Endodermal cell (in vitro differentiated cells): ENCODE measurements at places on chromosomes 3 and 15. TPM values are rescaled to one million over a fixed set of nuclear protein-coding genes. Genes with fewer than 3 reads are reported as not detected.
A peak's percentile ranks its signal among the peaks of the same experiment; 100 is the strongest.

GRCh38 chr15:82540984-82541431 is 751 bp upstream of the RPS17 start:
- DNase-seq, result peak; percentile 76
- H3K27ac ChIP-seq, result peak overlapping the region; percentile 65
- H3K36me3 ChIP-seq, result peaks cover 36% of the 10 kb centered on the region
- peak overlapping the region; percentile 98 for H3K4me3 ChIP-seq
- H3K4me1 ChIP-seq, result peaks cover 5% of the 10 kb centered on the region

GRCh38 chr15:87498560-87498959 is 758.0 kb downstream of the NTRK3 start:
- H3K27ac ChIP-seq, result no peak overlapping the region
- no peak overlapping the region for H3K4me3 ChIP-seq
- H3K27me3 ChIP-seq, result no peaks in the 10 kb centered on the region
- H3K4me1 ChIP-seq, result no peaks in the 10 kb centered on the region

DNA sequence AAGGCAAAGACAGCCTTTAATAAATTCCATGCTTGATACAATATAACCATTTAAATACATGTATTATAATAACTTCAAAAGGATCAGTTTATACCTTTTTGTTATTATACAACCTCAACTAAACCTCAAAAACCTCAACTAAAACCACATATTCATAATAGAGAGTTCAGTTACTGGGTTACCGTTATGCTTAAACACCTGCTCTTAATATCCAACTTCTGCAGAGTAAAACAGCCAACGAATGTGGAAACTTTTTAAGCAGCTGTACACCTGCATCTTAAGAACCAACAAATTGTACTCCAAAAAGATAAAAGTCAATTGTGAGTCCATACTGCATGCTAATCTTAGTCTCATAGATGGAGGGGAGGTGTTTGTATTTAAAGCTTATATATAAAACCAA is 53.5 kb downstream of the TFDP2 start:
- no peaks in the 10 kb centered on the region for H3K4me1 ChIP-seq

DNA sequence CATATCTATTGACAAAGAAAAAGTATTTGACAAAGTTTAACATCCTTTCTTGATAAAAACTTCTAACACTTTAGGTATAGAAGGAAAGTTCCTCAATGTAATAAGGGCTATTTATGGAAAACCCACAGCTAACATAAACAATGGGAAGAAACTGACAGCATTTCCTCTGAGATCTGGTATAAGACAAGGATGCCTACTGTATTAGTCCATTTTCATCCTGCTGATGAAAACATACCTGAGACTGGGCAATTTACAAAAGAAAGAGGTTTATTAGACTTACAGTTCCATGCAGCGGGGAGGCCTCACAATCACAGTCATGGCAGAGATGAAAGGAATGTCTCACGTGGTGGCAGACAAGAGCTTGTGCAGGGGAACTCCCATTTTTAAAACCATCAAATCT is 17.8 kb upstream of the CLDN1 start:
- H3K27me3 ChIP-seq, result no peaks in the 10 kb centered on the region
- no peak overlapping the region for H3K4me3 ChIP-seq
- no peak overlapping the region for H3K27ac ChIP-seq

- H3K27me3 ChIP-seq, result peaks cover 37% of the 10 kb centered on the region
- DNase-seq, result no peak
- H3K4me1 ChIP-seq, result peaks cover 9% of the 10 kb centered on the region
- no peaks in the 10 kb centered on the region for H3K36me3 ChIP-seq
These were observed 324.0 kb downstream of the UACA start for GRCh38 chr15:70439304-70439877.

DNA sequence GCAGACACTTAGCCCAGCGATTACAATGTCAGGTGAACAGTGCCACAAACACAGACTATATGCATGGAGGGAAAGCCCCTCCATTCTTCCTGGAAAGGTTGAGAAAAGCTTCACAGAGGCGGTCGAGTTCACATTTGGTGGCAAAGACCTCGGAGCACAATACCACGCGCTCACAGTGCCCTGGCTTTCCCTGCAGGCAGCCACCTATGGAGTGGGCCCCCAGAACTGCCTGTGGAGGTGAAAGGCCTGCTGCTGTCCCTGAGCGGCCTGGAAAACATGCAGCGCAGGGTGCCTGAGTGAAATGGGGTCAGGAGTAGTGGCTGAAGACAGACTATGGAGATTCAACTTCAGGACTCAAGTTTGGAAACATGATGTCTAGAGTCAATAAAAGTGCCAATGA is 26.9 kb downstream of the PDIA5 start:
- H3K36me3 ChIP-seq, result peaks cover 83% of the 10 kb centered on the region
- H3K4me1 ChIP-seq, result peaks cover 27% of the 10 kb centered on the region
- H3K27ac ChIP-seq, result no peak overlapping the region
- H3K27me3 ChIP-seq, result no peaks in the 10 kb centered on the region
- peak; percentile 26 for DNase-seq
- H3K4me3 ChIP-seq, result no peak overlapping the region

DNA sequence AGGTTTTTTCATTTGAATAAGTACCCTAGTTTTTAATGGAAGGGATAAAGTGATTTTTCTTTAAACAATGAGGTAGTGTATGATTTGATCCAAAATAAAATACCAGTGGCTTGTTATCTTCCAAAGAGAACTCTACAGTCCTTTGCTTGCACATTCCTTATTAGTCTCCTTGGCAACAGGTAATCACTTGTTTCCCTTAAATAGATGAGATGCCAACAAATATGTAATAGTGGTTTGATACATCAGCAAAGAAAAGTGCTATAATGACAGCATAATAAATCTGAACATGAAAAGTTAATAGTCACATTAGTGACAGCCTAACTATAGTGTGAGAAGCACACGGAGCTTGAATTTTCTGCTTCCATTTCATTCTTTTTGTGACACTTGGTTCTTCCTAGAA is 360.2 kb downstream of the ZNF385D start:
- DNase-seq, result no peak
- no peak overlapping the region for H3K27ac ChIP-seq
- no peak overlapping the region for H3K4me3 ChIP-seq
- no peaks in the 10 kb centered on the region for H3K27me3 ChIP-seq

DUOXA1 gene
- 0.13 to 1.4 TPM (median 0.86 TPM) in 3 replicates for total RNA-seq

ANP32A gene
- 238 to 396 TPM (median 385 TPM) in 3 replicates for total RNA-seq

SPATA12 gene
- 0.18 TPM in 1 of 2 replicates, not detected in the other for total RNA-seq

SPSB4 gene
- total RNA-seq, result 8.2 and 8.6 TPM in 2 replicates

CACNA2D2 gene
- 14.3 to 22.4 TPM (median 20.7 TPM) in 3 replicates for total RNA-seq
